ENCODE measurements at places on chromosomes 5 and 9.

- DNase-seq = no peak
Observed at GRCh38 chr5:52989025-52989780, at the start of gene ITGA2. Gene ITGA2, plus strand, starts transcription at chr5:52989352. Its CDS starts 117 bp downstream, at chr5:52989469.

DNA sequence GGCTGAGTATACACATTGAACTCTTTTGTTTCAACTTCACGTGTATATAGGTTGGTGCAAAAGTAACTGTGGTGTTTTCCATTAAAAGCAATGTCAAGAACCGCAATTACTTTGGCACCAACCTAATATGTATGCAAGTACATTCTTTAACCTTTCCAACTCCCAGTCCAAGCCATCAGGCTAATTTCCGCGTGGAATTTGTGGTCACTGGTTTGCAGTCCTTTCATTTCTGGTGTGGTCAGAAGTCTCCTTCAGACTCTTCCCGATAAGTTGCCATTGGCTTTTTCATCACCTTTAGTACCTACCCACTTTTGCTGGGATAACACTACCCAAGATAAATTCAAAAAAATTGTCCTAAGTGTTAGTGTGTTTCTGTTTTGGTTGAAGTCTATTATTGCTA is 84.0 kb downstream of the RGS3 start:
- no peak for DNase-seq

DNA sequence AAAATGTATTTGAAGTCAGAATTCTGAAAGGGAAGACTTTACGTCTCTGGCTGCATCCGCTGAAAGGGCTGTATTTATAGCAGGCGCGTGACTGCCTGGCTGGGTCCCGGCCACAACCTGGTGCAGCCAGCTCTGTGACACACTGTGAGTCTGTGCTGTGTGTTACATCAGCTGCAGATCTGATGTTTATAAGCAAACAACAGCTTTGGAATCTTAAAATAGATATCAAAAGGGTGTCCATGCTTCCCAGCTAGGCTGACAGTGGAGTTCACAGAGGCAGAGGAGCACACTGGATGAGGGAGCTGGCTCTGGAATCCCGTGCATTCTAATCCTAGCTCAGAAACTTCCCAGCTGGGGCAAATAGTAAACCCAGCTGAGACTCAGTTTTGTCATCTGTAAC is 433.4 kb upstream of the BRINP1 start:
- DNase-seq = peak; percentile 60

DNA sequence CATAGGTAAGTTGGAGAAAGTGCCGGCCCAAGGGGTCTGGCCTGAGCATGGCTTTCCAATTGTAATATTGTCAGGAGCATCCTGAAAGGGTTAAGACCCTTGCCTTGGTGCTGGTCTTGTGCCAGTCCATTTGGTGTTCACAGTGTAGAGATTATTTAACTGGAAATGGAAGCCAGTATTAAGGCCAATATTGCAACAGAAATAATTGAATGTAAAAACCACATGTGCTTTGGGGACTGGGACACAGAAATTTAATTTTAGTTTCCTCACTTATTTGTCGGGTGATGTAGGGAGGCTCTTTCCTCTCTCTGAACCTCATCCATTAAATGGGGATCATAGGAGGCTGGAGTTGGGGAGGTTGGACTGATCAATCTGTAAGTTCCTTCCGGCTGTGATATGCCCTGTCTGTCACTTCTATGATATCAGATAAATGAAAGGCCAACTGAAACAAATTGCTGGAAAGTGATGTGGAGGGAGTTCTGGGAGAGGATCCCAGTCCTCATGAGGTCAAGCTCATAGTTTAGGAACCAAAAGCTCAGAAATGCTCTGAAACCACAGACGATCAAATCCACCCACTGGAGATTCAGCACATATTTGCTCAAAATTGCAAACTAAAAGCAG is 54.8 kb upstream of the COL15A1 start:
- no peak for DNase-seq

DNA sequence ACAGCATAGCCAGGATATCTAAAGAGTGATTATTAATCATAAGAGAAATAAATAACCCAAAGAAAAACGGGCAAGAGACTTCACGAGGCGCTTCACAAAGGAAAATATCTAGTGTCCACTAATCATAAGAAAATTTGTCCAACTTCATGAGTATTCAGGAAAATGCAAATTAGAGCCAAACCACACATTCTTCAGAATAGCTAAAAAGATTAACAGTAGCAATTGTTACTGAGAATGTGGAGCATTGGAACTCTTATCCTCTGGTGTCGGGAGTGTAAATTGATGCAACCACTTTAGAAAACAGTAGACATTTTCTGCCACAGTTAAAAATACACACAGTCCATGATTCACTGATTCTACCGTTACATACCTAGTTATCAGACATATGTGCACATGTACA is 145.7 kb downstream of the CWC27 start:
- DNase-seq = no peak

- no peak for DNase-seq
Observed at GRCh38 chr9:125745018-125745417, 2.2 kb upstream of the PBX3 start.

- DNase-seq = no peak
Observed at GRCh38 chr5:64599226-64599625, 91.1 kb upstream of the SHISAL2B start.

DNA sequence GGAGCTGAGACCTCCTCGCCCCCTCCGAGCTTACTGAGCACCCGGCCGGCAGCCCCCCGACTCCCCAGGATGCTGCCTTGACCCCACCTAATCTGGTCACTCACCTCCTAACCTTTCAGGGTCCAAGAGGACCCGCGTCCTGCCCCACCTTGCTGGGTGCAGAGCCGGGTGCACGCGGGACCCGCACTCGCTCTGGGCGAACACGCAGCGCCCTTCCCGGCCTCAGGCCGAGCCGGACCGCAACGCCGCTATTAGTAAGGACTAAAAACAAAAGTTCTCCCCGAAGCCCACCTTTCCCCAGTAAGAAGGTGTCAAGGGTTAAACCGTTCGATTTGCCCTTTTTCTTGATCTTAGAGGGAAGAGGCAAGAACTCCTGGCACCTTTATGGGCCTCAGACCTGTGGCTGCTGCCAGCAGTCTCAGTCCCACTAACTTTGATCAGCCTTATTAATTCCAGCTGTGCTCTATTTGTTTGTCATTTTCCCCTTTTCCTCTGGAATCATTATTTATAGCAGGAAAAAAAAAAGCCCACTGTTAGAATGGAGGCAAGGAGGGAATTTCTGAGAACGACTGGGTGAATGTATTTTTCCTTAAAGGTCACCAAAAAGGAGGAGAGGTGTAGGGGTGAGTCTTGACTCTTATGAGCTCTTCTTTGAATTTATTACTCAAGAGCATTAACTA is 10.5 kb downstream of the IRX2 start:
- DNase-seq = no peak

- no peak for DNase-seq
Observed at GRCh38 chr9:126009047-126009446, 261.9 kb downstream of the PBX3 start.
